ENCODE measurements at places on chromosomes 11 and 22. TPM values are rescaled to one million over a fixed set of nuclear protein-coding genes. Genes with fewer than 3 reads are reported as not detected.

DNA sequence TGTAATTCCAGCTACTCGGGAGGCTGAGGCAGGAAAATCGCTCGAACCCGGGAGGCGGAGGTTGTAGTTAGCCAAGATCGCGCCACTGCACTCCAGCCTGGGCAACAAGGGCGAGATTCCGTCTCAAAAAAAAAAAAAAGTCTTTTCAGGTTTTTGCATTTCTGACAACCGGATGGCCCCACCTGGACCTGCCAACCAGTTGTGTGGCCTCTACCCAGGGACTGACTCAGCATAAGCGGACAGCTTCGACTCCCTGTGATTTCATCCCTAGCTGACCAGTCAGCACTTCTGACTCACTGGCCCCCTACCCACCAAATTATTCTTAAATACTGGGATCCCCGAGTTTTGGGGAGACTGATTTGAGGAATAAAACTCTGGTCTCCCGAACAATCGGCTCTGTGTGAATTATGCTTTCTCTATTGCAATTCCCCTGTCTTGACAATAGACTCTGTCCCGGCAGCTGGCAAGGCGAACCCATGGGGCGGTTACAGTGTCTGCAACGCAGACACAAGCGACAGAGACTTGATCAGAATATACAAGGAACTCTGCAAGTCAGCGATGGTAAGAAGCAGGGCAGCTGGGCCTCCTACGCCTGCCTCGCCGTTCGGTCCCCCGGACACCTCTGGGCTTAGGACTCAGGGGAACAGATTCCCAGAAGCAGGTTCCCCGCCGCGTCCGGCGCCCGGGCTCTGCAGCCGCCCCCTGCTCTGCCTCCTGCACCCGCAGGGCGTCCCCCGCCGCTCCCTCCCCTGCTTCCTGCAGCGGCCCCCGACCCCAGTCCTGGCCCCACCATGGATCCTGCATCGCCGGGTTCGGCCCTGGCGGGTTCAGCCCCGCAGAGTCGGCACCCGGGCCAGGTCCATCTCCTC lies 741 bp upstream of the TALDO1 start:
- peak; percentile 31 for DNase-seq

DNA sequence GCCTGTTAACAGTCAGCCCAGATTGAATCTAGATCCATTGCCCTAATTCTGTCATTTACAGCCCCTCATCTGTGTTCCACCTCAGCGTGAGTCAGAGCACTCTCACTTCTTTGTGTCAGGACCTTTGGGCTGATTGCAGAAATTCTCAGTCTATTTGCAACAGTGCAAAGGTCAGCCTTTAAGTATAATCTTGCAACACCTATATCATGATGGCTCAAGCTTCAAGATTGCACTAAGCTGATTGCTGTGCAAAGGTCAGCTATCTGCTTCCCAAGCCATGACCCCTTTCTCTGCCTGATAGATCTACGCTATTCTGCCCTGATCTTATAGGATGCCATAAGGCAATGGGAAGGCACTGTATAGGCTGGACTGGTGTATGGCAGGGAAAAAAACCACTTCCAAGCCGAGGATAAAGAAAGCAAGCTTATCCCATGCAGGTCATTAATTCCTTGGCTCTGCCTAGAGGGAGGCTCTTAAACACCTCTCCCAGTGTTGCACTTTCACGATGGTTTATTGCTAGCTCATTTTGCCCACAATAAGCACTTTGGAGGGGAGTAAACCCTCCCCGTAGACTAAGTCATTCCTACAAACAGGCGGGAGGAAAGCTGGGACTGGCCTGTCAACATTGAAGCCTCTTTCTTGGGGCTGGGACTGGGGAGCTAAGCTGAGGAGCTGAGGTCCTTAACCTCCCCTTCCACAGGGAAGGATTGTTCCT lies 100.6 kb downstream of the RRAS2 start:
- DNase-seq = no peak

- DNase-seq = no peak
These were observed 29.0 kb downstream of the CAPN1 start for GRCh38 chr11:65210748-65211147.

DNA sequence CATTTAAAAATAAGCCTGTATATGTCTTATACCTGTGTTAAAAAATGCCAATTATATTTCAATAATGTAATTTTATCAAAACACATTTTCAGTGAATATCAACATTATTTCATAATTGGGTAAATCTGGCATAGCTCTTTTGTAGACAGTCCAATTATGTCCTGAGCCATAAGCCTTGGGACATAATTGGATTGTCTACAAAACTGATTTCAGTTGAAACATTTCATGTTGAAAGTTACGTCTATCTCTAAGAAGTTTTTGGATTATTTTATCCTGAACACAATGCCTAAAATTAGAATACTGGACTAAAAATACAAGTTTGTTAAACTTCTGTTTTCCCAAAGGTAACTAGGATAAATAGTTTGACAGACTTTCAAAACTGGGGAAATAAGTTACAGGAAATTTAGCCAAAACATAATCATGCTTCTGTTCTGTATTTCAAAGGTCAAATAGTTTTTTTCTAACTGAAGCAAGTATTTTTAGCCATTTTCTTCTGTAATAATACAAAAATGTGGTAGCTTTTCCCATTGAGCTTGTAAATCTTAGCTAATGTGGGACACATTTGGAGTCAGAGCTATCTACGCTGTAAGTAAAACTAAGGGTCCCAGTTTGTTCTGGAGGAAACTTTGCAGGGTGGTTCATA lies 100.7 kb upstream of the BIRC3 start:
- no peak for DNase-seq

Gene OR2D2
- not detected for total RNA-seq

GRCh38 chr11:122696662-122697061 lies 41.1 kb downstream of the UBASH3B start:
- no peak for DNase-seq

- DNase-seq = no peak
These were observed 16.8 kb downstream of the RAB30 start for GRCh38 chr11:83054904-83055380.

DNA sequence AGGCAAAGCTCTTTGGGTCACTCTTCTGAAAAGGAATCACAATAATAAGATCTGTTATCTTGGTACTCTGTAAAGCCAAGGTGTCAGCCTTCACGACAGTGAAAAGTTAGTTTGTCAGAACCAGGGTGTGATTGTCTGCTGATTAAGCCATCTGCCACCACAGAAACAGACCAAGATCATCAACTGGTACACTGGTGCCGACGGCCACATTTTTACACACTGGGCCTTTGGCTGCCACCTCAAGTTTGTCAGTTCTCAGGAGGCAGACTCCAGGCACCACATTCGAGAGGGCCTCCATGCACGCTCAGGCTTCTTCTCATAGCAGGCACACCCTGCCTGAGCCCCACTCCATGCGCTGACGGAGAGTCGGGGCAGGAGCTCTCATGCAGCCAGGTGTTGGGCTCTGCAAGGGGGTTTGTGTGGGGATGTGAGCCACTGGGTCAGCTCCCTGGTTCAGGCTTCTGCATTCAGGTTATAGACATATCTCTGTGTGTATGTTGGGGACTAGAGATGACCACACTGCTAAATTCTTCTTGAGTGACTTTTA lies 66.2 kb downstream of the KCNJ1 start:
- DNase-seq = no peak

- no peak for DNase-seq
These were observed 25.2 kb upstream of the CTR9 start for GRCh38 chr11:10725907-10726253.

- DNase-seq = peak; percentile 6
These were observed 18.4 kb upstream of the IL2RB start for GRCh38 chr22:37167981-37168647.

GRCh38 chr11:128551611-128552335 lies 35.6 kb downstream of the ETS1 start:
- no peak for DNase-seq

Gene KCNJ5
- 26.9 TPM for total RNA-seq

All from right cardiac atrium (tissue), 5 donors.